Effector memory CD4-positive, alpha-beta T cell (primary cell): ENCODE measurements at places on chromosomes 3 and 15.

DNA sequence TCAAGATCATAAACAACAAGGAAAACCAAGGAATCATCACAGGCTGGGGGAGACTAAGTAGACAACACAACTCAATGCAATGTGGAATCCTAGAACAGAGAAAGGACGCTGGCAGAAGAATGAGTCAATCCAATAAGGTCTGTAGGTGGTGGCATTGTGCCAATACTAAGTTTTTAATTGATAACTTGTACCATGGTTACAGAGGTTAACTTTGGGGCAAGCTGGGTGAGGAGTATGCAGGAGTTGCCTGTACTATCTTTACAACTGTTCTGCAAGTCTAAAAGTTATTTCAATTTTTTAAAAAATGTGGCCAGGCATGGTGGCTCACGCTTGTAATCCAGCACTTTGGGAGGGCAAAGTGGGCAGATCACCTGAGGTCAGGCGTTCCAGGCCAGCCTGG lies 46.2 kb downstream of the RORA start:
- DNase-seq: no peak

GRCh38 chr15:74011610-74012009 lies 17.1 kb downstream of the PML start:
- no peak for DNase-seq

GRCh38 chr15:44137750-44138149 lies 57.3 kb downstream of the FRMD5 start:
- no peak for DNase-seq

GRCh38 chr3:168094580-168094876 lies 1.2 kb downstream of the GOLIM4 start:
- DNase-seq: no peak

DNA sequence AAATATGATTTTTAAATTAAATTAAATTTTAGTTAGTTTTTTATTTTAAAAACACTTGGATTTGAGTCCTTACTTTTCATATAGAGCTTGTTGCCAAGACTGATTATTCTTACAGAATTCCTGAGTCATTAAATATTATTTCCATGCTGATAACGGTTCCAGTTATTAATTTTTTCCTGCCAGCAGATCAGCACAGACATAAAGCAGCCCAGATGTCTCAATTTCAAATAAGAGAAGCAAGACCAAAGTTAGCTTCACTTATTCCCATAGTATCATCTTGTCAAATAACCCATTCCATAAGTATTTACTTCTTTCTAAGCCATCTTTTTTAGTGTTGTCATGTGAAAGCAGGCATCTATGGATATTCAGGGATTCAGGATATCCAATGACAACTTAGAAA lies 75.3 kb downstream of the SSR3 start:
- DNase-seq: no peak

DNA sequence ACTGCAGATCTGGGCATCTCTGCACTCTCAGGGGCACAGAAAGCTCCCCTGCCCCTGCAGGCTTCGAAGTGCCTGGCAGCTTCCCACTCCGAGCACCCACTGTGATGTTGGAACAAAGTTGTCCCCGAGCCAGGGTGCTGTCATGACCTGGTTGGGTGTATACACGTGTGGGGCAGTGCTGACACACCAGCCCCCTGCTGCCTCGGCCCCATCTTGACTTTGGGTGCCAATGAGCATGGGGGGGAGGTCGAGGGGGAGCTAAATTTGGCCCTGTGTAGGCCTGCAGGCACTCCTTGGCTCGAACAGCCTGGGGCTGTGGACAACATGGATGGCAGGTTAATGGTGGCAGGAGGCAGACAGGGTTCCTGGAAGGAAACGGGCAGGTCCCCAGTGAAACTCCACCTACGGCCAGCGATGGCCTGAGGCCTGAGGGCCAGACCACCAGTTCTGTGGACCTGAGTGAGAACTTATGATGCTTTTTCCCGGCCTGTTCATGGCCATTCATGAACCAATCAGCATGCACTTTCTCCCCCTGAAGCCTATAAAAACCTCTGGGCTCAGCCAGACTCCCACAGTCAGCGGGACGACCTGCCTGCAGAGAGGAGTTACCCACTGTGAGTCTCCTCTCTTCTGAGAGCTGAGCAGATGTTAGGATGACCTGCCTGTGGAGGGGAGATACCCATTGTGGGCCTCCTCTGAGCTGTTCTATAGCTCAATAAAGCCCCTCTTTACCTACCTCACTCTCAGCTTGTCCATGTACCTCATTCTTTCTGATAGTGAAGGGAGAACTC lies 1029.1 kb upstream of the GBE1 start:
- no peak for DNase-seq

GRCh38 chr3:162141272-162141791 lies 644.7 kb downstream of the OTOL1 start:
- no peak for DNase-seq

DNA sequence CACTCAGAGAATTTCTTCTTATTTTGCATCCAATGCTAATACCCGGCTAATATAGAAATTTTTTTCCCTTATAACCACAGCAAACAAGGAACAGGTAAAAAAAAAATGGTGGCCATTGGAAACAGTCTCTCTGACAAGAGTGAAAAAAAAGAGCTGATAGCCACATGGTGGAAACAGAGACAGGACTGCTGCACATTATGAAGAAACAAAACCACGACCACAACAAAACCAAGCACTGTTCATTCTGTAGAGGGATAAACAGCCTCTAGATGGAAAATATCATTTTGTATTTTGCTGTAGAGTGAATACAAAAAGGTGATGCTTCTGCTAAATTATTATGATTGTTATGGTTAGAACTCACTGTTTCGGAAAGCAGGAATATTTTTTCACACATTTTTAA lies 686.2 kb downstream of the NLGN1 start:
- DNase-seq: no peak

DNA sequence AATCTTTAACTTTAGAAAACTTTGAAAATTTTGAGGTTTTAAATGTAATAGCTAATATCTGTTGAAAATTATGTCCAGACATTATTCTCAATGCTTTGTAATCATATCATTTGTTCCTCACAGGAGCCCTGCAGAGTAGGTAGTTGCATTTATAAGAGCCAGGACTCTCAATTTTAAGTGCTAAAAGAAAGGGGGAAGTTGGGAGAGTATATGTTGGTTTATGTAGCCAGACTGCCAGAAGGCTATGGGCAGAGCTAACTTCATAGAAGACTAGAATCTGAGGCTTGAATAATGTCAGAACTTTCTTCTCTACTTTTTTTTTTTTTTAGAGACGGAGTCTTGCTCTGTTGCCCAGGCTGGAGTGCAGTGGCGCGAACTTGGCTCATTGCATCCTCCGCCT lies 9.1 kb downstream of the VPS8 start:
- no peak for DNase-seq

DNA sequence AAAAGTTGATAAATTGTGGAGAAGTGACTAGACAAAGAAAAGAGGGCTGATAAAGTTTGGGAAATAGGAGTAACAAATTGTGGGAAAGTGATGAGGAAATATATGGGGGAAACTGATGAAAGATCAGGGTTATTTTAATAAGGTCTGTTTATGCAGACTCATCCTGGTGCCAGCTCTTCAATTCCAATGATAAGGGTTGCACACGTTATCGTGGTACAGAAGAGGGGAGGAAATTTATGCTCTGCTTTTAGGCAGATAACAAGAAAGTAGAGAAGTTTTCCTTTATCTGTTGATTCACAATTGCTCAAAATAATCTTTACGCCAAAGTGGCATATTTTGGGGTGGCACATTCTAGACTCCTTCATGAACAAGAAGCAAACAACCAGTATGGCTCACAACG lies 32.1 kb upstream of the LIPC start:
- no peak for DNase-seq

GRCh38 chr15:59349680-59350420 lies 22.8 kb downstream of the MYO1E start:
- no peak for DNase-seq

- DNase-seq: no peak
Measured at GRCh38 chr3:56864090-56864489, 62.3 kb upstream of the ARHGEF3 start.

GRCh38 chr3:145422556-145422955 lies 738.4 kb downstream of the PLOD2 start:
- no peak for DNase-seq

GRCh38 chr3:48285132-48285531 lies 44.2 kb downstream of the ZNF589 start:
- DNase-seq: no peak

- DNase-seq: no peak
Measured at GRCh38 chr15:48955370-48955769, 8.3 kb downstream of the SHC4 start.

GRCh38 chr3:78880603-78881461 lies 887.0 kb downstream of the ROBO1 start:
- DNase-seq: no peak

DNA sequence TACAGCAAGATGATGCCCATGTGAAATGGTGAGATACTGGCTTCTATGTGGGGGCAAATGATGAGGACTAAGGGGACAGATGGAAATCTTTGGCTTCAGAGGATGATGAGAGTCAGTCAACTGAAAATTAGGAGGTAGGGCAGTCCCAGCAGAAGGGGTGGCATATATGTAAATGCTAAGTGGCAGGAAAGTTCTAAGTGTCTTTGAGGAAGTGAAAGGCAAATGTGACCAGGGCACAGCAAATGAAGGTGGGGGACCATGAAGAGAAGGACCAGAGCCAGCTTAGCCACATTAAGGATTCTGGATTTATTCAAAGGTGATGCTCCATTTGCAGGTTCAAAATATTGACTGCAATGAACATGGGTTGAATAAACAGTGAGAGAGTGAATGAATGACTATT lies 29.2 kb upstream of the LIMD1 start:
- DNase-seq: no peak

DNA sequence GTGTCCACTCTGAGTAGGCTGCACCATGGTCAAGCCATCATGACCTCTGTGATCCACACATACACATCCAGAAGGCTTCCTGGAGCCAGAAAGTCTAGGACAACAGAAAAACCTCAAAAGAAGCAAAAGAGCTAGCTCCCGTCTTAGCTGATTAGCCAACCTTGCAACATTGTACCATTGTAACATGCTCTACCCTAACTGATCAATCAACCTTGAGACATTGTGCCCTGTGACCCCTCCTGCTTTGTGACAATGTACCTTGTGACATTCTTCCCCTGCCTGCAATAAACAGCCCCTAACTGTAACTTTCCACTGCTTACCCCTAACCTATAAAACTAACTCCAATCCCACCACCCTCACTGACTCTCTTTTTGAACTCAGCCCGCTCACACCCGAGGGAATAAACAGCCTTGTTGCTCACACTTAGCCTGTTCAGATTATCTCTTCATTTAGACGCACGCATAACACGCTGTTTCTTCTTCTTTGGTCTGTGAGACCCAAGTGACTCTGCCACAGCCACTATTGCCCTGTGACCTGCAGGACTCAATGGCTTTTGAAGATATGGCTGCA lies 1104.6 kb downstream of the OTOL1 start:
- no peak for DNase-seq

DNA sequence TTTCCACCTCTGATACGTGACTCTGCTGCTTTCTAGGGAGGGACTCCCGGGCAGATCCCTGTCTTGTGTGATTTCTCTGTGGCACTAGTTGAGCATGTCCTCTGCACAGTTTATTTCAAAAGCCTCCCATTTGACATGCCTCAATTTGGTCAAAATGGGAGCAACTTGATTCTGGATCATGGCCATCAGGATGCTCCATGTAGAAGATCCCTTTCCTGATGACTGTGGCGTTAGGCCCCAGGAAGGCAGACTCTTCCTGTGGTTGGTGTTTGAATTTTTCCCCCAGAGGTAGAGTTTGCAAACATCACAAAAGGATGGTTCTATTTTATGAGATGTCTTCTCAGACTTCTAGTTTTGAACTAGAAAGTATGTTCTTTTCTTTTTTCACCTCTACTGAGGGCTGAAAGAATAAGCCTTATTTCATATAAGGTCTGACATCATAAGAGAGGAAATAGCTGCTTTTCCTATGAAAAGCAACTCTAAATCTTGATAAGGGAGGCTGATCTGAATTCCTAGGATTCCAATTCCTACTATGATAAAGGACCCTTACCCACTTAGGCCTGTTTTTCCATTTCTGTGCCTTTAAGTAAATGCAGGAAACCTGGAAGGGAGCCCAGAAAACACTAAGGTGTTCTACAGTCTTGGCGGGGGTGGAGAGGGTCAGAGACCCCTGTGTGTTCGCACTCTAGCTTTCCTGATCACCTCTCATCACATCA lies 243.8 kb upstream of the CHRM5 start:
- DNase-seq: no peak

DNA sequence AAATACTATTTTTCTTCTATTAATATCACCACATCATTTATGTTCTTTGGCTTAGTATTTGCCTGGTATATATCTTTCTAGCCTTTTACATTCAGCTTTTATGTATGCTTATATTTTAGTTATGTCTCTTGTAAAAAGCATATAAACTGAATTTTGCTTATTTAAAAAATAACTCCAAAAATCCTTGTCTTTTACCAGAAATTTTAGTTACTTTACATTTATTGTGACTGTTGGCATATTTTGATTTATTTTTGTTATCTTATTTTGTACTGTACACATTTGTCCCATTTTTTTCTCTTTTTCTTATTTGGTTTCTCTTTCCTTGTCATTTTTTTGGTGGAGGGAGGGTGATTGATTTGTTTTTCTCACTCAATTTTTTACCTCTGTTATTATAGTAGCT lies 169.6 kb downstream of the UACA start:
- no peak for DNase-seq

DNA sequence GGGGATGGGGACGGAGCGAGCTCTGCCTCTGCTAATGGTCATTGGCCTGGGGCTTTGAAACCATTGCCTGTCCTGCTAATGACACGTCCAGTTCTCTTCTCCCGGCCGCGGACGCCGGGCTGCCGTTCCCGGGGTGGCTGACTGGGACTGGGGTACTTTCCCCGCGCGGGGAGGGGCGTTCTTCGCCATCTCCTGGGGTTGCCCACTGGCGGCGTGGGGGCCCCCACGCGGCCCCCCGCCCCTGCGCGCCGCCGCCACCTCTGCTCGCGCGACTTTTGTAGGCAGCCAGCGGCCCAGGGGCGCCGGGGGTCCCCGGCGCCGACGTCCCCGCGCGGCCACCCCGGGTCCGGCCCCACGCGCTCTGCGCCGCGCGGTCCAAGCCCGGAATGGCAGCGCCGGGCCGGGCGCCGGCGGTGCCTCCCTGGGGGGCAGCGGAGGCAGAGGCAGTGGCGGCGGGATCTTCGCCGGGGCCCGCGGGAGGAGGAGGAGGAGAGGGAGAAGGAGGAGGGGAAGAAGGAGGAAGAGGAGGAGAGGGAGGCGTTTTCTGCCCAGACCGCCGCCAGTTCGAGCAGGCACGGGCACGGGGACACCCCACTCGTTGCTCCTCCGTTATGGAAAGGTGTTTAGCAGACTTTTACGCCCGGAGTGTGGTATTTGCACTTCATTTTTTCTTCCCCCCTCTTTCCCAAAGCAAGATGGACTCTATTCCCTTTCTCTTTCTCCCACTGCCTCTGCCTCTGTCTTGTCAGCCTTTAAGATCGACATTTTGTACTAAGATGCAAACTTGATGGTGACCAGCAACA lies 2.3 kb downstream of the BBX start:
- peak; percentile 51 for DNase-seq
